ENCODE measurements at places on chromosomes 5 and 9.

- DNase-seq = no peak
Observed at GRCh38 chr5:144356489-144356888, 185.8 kb downstream of the KCTD16 start.

DNA sequence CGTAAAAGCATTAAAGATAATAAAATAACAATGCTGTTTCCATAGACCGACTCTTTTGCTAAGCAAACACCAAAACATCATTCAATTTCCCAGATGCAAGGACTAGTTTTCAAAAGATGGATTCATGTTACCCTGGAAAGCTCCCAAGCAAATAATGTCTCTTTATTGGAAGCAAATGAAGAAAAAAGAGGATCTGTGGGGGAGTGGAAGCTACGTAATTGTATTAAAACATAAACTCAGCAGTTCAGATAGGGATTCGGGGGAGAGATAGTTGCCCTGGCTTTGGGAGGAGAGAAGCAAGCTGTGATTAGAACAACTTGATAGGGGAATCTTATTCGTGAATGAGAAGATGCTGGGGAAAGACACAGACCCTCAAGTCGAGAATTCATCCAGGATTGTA, 491.0 kb upstream of the CLINT1 start:
- DNase-seq = no peak

DNA sequence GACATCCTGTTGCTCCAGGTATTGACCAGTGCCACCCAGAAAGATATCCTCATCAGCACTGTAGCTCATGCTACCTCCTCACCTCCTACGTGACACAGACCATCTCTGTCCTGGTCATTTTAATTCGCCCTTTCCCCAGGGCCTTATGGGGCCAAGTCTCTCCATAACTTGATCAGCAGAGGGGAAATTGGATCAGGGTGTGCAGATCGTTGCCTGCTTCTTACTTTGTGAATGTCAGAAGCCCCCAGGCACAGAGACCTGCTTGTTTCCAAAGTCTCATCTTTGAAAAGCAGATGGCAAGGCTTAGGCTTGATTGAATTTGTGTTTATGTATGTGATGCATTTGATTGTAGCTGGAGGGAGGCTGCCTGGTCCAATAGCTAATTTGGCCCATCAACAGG, 8.8 kb upstream of the DBH start:
- no peak for DNase-seq

GRCh38 chr5:150361301-150361700, 3.8 kb downstream of the TCOF1 start:
- no peak for DNase-seq

DNA sequence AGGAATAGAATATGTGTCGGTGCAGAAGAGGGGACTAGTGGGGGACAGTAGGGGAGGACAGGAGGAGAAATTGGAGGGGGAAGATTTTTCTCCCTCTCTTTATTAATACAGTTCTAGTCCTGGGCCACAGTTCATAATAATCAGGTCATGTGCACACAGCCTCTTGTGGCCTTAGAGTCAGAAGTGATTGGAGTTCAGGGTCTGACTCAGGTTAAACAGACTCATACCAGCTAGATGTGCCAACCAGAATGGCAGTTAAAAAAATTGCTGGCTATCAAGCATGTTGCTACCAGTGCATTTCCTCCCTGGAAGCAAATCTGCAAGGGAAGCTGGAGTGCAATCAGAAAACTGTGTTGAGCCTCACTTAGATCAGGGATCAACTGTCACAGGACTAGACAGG, 132.7 kb upstream of the MAP1B start:
- no peak for DNase-seq

- no peak for DNase-seq
Observed at GRCh38 chr5:165538065-165538464, 2032.6 kb downstream of the MAT2B start.

DNA sequence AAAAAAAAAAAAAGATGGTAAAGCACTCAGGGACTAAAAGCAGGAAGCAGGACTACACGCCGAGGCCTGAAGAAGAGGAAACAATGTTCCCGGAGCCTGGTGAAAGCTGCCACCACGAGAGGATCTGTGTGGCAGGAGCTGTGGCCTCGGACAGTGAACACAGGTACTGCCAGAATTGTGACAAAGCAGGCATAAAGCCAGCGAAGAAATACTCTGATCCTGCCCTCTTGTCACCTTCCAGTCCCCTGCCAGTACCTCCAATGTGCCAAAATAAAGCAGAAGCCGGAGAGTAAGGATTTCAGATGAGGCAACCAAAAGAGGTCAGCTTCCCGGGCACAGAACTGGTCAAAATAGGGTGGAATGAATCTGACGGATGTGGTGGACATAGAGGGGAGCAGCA, 211.5 kb upstream of the TARS1 start:
- DNase-seq = no peak

DNA sequence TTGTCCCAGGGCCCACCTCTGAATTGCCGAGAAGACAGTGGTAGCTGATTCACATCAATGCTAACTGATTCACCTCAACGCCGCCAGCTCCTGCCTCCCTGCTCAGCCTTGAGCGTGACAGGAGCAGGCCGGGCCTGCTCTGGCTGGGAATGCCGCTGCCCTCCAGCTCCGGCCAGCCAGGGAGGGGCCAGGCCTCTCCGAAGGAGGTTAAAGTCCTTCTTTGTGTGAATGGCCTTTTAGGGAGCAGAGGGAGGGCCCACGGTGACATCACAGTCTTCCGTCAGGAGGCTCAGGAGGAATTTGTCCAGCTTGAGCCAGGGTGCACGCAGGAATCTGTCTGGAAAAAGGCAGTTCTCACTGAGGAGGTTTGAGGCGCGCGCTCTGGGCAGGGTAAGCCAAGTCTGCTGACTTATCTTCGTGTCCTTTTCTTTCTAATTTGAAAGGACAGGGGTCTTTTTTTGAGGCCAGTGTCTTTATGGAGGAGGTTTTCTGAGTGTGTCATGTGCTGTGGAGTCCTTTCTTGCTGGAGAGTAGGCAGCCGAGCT, 82.7 kb downstream of the C9orf152 start:
- no peak for DNase-seq

GRCh38 chr5:92633875-92634487, 947.0 kb downstream of the NR2F1-AS1 start:
- DNase-seq = no peak
